ENCODE measurements at places on chromosomes 16 and 17.

DNA sequence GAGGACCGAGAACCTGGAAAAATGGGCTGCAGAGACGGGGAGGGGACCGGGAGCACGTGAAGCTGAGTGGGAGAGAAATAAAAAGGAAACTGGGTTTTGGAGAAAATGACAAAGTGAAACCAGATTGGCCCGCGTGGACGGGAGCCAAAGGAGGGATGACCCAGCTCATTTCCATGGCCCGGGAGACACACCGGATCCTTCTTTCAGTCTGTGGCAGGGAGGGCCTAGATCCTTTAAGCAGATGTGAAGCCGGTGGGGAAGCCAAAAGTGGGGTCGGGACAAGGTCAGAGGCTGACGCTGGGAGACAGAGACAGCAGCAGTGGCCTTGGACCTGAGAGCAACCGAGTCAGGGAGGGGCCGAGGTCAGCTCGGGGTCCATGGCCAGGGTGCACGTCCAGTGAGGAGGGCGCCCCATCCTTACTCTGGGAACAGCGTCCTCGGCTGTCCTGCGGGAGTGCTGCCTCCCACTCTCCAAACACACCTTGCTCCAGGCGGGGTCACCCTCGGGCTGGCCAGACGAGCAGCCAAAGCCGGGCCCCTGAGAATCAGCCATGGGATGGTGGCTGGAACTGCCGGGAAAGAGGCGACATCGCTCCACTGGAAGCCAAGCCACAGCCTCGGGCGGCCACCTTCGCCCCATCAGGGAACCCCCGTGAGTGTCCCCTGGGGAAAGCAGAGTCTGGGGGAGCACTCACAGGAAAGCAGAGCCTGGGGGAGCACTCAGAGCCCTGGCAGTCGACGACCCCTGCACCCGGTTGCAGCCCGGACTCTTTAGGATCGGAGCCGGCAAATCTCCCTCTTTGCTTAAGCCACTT, 17.3 kb downstream of the CA5A start:
- DNase-seq, result no peak

- no peak for DNase-seq
These were observed 123.5 kb downstream of the CBLN1 start for GRCh38 chr16:49158029-49158642.

GRCh38 chr16:51637770-51638094, 486.7 kb upstream of the SALL1 start:
- DNase-seq, result no peak

GRCh38 chr17:5364156-5364555, 55.3 kb downstream of the NUP88 start:
- peak; percentile 12 for DNase-seq

DNA sequence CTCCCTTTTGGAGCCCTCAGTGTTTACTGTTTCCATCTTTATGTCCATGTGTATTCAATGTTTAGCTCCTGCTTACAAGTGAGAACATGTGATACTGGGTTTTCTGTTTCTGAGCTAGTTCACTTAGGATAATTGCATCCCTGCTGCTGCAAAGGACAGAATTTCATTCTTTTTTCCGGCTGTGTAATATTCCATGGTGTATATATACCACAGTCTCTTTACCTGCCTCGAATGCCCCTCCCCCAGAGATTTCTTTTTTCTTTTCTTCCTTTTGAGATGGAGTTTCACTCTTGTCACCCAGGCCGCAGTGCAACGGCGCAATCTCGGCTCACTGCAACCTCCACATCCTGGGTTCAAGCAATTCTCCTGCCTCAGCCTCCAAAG, 60.9 kb downstream of the RMI2 start:
- no peak for DNase-seq

- DNase-seq, result no peak
These were observed 27.4 kb downstream of the IQCK start for GRCh38 chr16:19745286-19746010.

GRCh38 chr16:86512860-86513470, 2.6 kb downstream of the FOXF1 start:
- no peak for DNase-seq

DNA sequence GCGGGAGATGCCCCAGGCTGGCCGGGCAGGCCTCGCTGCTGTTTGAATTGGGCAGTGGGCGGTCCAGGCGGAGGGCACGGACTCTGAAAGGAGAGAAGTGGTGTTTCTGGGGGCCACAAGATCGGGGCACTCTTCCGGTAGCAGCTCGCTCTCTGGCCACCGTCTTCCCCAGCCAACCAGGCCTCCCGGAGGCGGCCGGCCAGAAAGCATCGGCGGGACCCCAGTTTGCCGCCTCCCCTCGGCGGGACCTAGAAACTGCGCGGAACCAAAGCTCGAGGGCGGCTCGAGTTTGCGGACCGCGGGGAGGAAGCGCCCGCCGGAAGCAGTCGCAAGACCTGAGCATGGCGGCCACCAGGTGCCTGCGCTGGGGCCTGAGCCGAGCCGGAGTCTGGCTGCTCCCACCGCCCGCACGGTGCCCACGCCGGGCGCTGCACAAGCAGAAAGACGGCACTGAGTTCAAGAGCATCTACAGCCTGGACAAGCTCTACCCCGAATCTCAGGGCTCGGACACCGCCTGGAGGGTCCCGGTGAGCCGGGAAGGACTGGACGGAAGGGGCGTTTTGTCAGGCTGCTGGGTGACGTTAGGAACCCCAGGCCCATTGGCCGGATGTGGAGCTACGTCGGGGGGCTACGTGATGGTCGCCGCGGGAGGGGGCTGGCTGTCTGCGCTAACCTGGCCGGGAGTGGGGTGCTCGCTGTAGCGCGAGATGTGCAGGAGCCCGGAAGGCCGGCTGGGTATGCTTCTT, at the start of gene MRPL58:
MRPL58 (plus strand) TSS at position 325 of the 746 bp plus-strand sequence; CDS start at position 342, 17 bp downstream.
- DNase-seq, result no peak

GRCh38 chr16:24052329-24053098, 203.6 kb upstream of the CACNG3 start:
- no peak for DNase-seq
